ENCODE measurements at places on chromosomes 6 and 20.

DNA sequence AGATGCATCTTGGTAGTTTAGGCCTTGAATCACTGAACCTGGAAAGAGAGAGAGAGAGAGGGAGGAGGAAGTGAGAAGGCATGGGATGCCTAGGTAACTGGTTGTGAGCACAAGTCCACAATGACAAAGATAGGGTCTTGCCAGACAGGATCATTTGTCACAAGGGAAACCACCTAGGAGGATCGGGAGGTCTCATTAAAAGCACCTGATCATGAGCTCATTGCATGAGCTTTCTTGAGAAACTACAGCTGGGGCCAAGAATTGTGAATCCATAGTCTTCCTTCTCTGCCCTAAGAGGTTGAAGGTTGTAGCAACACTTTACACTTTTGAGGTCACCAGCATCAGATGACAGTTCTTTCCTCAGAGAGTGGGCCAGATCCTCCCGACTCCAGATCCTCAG, 195.7 kb downstream of the CD83 start:
- no peak for ATAC-seq

GRCh38 chr6:16989382-16989781, 112.5 kb upstream of the STMND1 start:
- ATAC-seq = no peak

- no peak for ATAC-seq
These were observed 354.4 kb downstream of the ZFAND3 start for GRCh38 chr6:38173909-38174308.

GRCh38 chr6:27809939-27810767, 102.0 kb downstream of the OR2B2 start:
- ATAC-seq = peak; percentile 78

- ATAC-seq = no peak
These were observed 99.7 kb downstream of the CLIC5 start for GRCh38 chr6:45915780-45916468.

DNA sequence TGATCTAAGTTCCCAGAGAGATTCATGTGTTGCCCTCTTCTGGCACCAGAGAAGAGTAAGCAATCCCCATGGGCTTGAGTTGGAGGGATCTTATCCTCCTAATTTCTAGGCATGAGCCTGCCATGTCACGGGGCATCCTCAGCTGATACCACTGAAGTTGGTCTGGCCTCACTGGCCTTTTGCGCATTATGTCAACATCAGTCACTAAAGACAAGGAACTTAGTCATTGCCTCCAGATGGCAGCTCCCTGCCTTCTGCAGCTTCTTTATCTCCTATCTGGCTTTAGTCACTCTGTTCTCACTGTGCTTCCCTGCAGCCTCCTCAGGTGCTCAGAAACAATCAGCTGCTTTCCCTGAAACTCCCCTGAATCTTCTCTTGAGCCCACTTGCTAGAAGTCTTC, 312.2 kb downstream of the ADGRG6 start:
- ATAC-seq = no peak

- no peak for ATAC-seq
These were observed 13.3 kb downstream of the IRF4 start for GRCh38 chr6:404685-405423.
